Mammary epithelial cell (primary cell): ENCODE measurements at places on chromosomes 16 and 17. TPM values are rescaled to one million over a fixed set of nuclear protein-coding genes. Genes with fewer than 3 reads are reported as not detected.

DNA sequence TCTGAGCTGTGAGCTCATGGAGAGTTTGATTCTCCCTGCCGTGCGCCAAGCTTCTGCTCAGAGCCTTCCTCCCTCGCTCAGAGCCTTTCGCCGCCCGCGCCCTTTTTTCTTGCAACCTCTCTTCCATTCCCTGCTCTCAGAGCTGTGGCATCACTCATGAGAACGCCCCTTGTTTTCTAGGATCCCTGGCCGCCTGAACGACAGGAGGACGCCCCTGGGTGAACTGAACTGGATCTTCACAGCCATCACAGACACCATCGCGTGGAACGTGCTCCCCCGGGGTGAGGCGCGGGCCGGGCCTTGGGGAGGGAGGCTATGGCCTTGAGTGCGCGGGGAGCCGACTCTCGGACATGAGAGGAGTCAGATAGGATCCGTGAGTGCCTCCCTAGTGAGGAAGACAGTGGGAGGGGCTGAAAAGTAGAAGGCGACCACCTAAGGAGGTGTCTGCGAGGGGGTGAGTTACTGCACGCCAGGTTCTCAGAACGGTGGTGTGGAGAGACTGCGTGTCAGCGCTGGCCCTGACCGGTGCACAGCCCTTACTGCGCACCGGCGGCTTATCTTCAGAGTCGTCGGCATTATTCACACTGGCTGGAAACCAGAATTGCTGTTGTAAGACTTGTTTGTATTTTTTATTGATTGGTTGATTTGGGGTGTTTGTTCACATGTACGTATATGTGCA, 169.5 kb upstream of the CHMP6 start:
- DNase-seq, result no peak

DNA sequence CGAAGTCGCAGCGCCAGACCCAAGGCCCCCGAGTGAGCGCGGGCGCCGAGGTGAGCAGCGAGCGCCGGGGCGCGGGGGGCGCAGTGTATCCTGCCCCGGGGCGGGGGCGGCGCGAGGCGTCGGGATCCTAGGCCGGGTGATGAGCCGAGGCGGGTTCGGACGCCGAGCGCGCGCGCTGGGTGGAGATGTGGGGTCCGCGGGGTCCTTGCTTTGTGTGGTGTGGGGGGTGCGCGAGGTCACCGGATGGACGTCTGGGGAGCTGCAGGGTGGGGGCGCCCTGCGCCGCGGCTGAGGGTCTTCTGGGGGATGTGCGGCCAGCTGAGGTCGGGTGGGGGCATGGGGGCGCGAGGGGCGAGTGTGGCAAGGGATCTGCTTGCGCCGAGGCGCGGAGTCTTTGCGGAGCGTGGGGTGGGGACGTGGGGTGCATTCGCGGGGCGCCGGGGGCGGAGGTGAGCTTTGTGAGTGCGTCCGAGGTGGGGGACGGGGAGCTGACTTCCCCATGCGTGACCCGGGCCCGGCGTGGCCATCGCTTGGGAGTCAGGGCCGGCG, 560 bp downstream of the RAI1 start:
- no peak for DNase-seq

DNA sequence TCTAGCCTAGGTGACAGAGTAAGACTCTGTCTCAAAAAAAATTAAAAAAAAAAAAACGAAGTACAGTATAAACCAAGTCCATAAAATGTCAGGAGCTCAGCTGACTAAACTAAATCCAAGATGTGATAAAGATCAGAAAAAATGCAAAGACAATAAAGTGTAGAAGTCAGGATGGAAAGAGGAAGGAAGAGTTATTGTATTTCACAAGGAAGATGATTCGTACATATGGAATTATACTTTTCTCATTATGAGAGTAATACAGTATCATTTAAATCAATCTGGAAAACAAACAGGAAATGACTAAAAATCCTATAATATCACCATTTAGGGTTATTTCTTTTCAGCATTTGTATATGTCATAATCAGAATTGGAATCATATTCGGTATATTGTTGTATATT, 11.4 kb upstream of the APOH start:
- peak; percentile 57 for DNase-seq

DNA sequence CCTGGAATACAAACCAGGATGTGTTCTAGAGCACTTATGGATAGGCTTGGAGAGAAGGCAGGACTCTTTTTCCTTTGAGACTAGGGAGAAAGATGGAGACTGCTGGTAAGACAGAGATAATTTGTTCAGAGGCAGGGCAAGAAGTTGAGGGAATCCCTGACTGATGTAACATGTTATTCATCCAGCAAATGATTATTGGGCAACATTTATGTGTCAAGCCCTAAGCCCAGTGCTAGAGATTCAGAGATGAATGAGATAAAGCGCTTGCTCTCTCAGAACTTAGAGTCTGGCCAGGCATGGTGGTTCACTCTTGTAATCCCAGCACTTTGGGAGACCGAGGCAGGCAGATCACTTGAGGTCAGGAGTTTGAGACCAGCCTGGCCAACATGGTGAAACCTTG, 47.8 kb upstream of the NUFIP2 start:
- peak; percentile 57 for DNase-seq

DNA sequence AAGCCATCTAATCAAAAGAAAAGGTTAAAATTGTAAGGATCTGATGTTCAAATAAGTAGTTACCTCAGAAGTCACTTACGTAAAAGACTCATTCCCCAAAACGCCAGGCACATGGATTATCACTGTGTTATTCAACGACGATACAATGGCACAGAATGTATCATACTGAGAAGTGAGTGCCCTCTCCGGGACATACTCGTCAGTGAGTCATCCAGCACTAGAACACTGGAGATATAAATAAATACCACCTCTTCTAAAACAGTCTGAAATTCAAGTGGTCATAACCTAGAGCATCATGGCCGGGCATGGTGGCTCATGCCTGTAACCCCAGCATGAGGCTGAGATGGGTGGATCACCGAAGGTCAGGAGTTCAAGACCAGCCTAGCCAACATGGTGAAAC, 24.9 kb downstream of the USP31 start:
- DNase-seq, result peak; percentile 91

- no peak for DNase-seq
Measured at GRCh38 chr17:65824901-65825300, 263.5 kb upstream of the AXIN2 start.

DNA sequence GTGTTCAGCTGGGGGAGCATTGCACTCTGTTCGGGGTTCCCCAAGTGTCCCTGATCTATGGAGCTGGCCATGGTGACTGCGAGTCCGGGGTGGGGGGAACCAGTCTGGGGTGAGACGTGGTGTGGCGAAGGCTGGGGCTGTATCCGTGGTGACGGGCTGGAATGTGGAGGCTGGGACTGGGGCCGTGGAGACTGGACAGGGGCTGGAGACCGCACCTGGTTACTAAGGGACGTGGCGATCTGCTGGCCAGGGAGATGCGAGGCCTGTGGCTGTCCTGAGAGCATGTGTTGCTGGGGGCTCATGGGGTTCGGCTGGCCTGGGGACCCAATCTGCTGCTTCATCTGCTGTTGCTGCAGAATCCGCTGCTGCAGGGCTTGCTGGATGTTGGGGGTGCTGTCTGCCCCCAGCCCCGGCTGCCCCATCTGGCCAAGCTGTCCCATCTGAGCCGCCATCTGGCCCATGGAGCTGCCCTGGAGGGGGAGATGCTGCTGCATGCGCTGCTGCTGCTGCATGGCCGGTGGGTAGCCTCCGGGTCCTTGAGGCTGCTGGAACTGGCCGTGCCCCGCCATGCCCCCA, 10.6 kb upstream of the TRAP1 start:
- DNase-seq, result no peak

GRCh38 chr17:79775632-79776031, 2.3 kb upstream of the CBX2 start:
- no peak for DNase-seq

DNA sequence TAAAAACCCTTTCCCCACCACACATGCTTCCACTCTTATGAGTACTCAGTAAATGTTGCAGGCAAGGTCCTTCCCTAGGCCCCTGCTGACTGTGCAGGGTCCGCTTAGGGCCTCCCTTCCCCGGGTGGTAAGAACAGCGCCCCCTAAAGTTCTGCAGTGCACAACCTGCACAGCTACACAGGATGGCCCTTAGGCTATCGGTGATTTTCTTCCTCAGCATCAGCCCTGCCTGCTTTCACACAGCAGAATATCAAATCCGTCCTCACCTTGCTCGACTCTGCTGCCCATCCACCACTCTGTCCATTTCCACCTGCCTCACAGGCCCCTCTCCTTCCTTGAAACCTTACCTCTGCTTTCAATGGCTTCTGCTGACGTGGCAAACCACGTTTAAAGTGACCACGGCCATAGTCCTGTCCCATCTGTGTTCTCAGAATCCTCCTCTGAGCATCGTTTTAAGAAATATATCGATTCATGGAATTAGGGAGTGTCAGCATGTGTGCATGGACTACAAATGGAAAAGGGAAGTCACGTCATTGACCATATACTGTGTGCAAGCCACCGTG, 51.4 kb upstream of the TMEM132E start:
- no peak for DNase-seq

DNA sequence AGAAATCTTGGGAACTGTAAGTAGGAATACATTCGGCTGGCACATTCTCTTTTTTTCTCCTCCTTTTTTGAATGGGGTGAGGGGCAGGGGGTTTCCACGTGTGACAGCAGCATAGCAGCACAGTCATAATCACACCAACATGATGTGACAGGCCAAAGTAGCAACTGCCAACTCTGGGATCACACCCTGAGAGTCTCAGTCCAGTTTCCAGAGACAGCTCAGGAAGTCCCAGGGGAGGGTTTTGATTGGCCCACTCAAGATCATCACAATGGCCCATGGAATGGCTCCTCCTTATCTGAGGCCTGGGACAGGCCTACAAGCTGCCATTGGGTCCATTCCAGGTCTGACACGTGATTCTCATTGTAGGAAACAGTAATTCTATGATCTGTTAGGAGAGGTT, 207.1 kb upstream of the ASIC2 start:
- no peak for DNase-seq

- no peak for DNase-seq
Measured at GRCh38 chr17:70201872-70202419, 32.6 kb downstream of the KCNJ2 start.

GRCh38 chr17:51373489-51374152, 113.3 kb downstream of the UTP18 start:
- DNase-seq, result no peak

The TAC4 gene
- not detected in 2 replicates for total RNA-seq

The GEMIN4 gene
- total RNA-seq, result 19.4 and 31.4 TPM in 2 replicates

The C16orf54 gene
- not detected for total RNA-seq

The SLC22A31 gene
- 0.45 TPM in 1 of 2 replicates, not detected in the other for total RNA-seq

The C17orf67 gene
- total RNA-seq, result 2.6 TPM in 2 replicates

The CDR2L gene
- 30.5 and 45.5 TPM in 2 replicates for total RNA-seq

The SLC5A11 gene
- not detected for total RNA-seq
